ENCODE measurements at places on chromosomes 16 and 17.

DNA sequence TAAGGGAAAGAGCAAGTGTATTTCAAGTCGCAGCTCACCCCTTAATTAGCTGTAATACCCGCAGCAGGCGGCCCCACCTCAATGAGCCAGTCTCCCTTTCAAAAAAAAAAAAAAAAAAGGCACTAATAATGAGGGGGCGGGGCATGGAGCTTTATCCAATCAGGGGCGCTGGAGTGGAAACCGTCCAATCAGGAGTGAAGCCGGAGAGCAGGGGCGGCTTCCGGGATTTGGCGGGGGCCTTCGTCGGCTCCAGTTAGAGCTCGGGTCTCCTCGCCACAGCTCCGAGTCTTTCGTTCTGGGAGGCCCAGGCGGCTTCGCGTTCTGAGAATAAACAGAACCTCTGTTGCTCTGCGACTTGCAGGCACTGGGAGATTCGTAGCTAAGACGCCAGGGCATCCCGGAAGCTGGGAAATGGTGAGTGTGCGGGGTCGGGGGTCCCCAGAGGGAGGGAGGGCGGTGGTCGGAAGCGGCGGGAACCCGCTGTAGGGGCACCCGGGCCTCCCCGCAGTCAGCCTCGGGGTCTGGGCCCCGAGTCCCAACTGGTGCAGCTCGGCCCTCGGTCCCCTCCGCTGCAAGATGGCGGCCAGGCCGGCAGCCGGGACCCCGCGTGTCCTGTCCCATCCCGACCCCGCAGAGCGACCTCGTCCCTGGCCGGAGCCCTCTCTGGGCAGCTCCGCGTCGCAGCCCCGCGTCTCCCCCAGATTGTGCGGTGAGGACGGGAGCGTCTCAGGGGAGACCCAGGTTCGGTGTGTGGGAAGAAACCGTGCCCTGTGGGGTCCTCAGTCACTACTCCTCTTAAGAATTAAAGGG, at the start of gene ZNF267:
Gene ZNF267, plus strand, starts transcription at position 252 of the 810 bp plus-strand sequence. Its CDS starts 160 bp downstream, at position 412.
- peak; percentile 54 for DNase-seq

- DNase-seq = no peak
Observed at GRCh38 chr17:34542700-34543336, 36.6 kb upstream of the TMEM132E start.

DNA sequence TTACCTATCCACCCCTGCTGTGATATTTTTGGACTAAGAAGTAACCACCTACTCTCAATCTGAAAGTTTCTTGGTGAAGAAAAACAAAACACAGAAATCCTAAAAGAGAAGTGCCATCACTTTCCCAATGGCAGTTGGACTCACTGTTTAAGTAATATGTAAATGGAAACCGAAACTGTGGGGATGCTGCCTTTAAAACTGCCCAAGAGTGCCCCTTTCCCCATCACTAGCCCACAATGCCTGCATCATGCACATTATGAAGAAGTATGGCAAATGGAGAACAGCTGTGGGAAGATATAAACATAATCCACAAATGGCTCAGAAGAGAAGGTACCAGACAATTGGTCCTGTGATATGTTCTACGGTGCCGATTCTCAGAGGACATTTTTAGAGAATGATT, 33.5 kb upstream of the SLC6A2 start:
- DNase-seq = no peak

- no peak for DNase-seq
Observed at GRCh38 chr17:17024778-17025300, 17.4 kb upstream of the MPRIP start.
